ENCODE measurements at places on chromosomes 2 and 18.

- no peak for DNase-seq
- H3K27ac ChIP-seq = no peak overlapping the region
- no peaks in the 10 kb centered on the region for H3K4me1 ChIP-seq
- H3K36me3 ChIP-seq = no peaks in the 10 kb centered on the region
Observed at GRCh38 chr2:204749319-204749718, 204.0 kb downstream of the PARD3B start.

- H3K4me1 ChIP-seq = no peaks in the 10 kb centered on the region
- DNase-seq = no peak
- no peak overlapping the region for H3K27ac ChIP-seq
- H3K36me3 ChIP-seq = no peaks in the 10 kb centered on the region
- no peak overlapping the region for H3K4me3 ChIP-seq
Observed at GRCh38 chr2:220949466-220949865, 622.6 kb downstream of the EPHA4 start.

DNA sequence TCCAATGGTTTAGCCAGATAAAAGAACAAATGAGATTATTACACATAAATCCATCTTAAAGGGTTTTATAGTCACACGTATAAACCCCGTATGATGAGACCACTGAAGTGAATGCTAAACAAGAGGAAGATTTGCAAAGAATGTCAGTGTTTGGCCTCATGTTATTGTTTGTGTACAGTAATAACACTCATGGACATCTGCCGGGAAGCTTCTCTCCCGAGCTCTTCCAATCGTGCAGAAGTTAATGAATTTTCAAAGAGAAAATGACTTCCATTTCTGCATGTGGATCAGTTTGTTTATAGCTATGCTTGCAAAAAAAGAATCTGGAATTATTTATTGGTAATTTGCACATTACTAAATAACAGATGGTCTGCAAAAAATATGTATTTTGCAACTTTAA lies 88.5 kb upstream of the APCDD1 start:
- H3K36me3 ChIP-seq = no peaks in the 10 kb centered on the region
- no peak for DNase-seq
- H3K27ac ChIP-seq = no peak overlapping the region
- H3K4me3 ChIP-seq = no peak overlapping the region

- H3K36me3 ChIP-seq = no peaks in the 10 kb centered on the region
- H3K27ac ChIP-seq = no peak overlapping the region
- H3K4me1 ChIP-seq = peaks cover 30% of the 10 kb centered on the region
- no peak for DNase-seq
- no peak overlapping the region for H3K4me3 ChIP-seq
Observed at GRCh38 chr2:120477831-120478481, 132.0 kb downstream of the INHBB start.

GRCh38 chr2:201668402-201668910 lies 25.2 kb upstream of the TMEM237 start:
- H3K4me1 ChIP-seq = no peaks in the 10 kb centered on the region
- H3K27ac ChIP-seq = no peak overlapping the region
- H3K36me3 ChIP-seq = no peaks in the 10 kb centered on the region
- no peaks in the 10 kb centered on the region for H3K27me3 ChIP-seq

DNA sequence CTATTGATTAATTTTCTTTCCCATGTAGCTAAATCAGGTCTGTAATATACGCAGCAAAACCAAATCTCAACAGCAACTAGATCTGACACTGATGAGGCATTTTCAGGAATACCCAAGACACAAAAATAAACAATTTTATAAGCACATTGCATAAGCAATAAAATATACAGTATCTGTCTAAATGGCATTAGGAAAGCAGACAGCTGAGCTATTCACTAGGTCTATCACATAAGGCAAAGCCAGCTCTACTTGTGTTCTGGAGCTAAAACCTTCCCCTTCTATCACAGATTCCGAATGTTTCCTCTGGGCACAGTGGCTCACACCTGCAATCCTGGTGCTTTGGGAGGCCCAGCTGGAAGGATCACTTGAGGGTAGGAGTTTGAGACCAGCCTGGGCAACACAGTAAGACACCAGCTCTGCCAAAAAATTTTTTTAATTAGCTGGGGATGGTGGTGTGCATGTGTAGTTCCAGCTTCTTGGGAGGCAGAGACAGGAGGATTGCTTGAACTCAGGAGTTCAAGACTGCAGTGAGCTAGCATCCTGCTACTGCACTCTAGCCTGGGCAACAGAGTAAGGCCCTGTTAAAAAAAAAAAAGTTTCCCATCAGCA lies 21.1 kb downstream of the PTPN2 start:
- H3K4me3 ChIP-seq = no peak overlapping the region
- no peak for DNase-seq
- H3K4me1 ChIP-seq = no peaks in the 10 kb centered on the region
- H3K36me3 ChIP-seq = no peaks in the 10 kb centered on the region
- no peaks in the 10 kb centered on the region for H3K27me3 ChIP-seq

DNA sequence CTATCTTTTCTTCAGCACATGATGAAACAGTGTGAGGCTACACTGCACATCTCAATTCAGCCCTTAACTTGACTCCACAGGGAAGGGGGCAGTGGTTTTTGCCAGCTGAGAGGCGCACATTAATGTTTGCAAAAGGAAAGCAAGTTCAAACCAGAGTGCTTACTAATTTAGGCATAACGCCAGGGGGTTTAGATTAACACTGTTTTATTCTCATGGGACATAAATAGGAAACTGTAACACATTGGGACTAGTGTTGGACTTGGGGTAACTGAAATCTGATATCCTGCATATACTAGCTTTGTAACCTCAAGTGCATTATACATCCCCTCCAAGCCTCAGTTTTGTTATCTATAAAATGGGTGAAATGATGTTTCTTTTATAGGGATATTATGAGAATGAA lies 821.2 kb upstream of the ID2 start:
- H3K4me3 ChIP-seq = no peak overlapping the region
- H3K27me3 ChIP-seq = no peaks in the 10 kb centered on the region
- no peaks in the 10 kb centered on the region for H3K36me3 ChIP-seq
- DNase-seq = no peak
- H3K4me1 ChIP-seq = no peaks in the 10 kb centered on the region
- no peak overlapping the region for H3K27ac ChIP-seq
